ENCODE measurements at places on chromosomes 2 and 18.

DNA sequence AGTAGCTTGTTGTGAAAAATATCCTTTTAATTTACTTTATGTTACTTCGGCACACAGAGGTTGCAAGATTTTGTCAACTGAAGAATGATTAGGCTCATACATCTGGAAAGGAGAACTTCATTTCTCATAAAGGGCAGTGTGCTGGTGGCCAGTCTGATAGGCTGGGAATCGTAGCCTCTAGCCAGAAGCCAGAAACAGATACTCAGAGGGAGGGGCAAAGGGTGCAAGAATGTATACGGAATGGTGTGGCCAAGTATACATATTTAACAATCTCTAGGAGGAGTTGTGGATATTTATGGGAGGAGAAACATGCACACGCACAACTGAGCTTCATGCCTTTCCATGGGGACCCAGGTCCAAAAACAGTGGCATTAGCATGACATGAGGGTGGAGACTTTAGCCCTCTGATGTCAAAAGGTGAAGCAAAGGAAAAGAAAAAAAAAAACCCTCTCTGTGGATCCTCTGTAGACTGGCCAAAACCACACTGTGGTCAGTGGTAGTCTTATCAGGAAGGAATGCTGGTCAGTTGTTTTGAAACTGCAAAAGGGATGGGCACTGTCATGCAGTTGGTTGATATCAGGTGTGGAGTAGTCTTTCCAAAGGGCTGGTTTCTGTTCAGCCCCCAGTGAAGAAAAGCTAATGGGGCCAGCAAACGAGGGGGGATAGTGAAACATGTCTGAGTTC, 34.9 kb upstream of the APCDD1 start:
- DNase-seq: peak; percentile 25

GRCh38 chr2:188114014-188114413, 177.7 kb upstream of the GULP1 start:
- DNase-seq: no peak

- no peak for DNase-seq
These were observed 36.0 kb upstream of the TTC27 start for GRCh38 chr2:32591669-32592463.

DNA sequence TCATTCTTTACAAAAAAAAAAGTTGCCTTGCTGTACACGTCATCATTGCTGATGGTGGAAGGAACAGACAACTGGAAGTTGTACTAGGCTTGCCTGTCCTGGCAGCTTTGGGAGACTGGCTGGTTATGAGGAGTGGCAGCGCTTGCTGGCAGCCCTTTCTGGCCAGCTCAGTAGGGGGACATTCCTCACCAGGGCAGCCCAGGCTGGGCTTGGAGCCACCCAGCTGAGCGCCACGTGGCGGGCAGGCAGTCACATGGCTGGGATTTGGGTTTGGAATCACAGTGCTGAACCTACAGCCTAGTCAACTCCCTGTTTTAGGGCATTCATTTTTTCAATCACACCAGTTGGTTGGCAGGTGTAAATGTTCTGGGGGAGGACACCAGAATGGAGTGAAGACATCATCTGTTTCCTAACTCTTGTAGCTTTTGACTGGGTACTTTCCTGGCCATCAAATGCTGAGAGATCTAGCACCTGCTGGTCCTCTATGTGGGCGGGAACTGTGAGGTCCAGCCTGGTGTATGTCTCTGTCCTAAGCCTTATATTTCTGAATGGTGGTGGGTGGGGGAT, 139.3 kb downstream of the SETBP1 start:
- no peak for DNase-seq

DNA sequence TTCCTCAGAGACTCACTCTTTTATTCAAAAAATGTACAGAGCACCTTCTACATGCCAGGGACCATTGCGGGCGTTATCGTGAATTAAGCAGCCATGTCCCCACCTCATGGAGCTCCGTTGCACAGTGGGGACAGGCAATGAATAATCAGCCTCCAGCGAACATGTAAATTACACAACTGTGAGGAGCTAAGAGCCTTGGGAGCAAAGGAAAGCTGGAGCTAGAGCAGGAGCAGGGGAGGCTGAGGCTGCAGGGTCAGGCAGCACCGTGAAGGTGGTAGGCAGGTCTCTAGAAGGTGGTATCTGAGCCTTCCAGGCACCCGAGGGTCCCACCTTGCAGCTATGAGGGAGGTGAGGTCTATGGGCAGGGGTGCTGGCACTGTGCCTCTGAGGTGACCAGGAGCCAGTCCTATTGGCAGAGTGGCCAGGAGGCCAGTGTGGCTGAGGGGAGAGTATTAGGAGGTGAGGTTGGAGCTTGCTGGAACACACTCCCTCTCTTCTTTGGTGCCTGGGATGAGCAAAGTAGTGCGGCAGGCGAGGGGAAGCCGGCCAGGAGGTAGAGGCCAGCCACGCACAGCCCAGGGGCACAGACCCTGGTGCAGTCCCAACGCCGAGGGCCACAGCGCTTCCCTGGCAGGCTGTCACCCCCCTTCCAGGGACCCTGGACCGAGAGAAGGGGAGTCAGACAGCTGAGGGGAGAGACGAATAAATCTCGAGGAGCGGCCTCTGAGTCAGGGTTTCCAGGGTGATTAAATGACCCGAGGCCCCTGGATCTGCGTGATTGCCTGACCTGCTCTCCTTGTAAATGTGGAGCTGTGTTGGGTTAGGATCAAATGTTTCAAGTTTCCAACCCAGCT, 167.3 kb downstream of the SEPTIN10 start:
- no peak for DNase-seq

GRCh38 chr2:195212586-195212985, 444.4 kb upstream of the SLC39A10 start:
- no peak for DNase-seq

DNA sequence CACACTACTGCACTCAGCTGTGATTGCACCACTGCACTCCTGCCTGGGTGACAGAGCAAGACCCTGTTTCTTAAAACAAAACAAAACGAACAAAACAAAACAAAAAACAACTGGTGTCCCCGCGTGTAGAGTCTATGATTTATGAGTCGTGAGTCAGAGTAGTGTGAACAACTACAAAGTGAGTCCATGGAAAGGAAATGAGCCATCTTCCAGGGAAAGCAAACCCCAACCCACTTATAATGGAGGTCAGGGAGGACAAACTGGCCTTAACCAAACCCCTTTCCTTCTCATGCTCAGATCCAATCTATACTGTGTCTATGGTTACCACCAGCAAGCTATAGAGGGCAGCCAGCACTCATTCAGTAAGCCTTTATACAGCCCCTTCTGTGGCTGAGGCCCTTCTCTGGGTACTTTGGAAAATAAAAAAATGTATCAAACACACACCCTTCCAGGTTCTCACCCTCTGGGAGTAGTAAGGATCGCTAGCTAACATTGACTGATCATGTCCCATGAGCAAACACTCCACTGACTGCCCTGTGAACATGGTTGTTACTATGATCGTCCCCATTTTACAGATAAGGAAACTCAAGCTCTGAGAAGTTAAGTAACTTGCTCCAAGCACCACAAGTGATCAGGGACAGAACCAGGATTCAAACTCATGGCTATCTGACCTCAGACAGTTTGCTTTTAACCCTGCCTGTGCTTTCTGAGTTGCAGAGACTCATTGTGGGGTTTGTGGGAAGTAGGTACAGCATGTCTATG, 24.7 kb upstream of the COLEC12 start:
- peak; percentile 14 for DNase-seq

- no peak for DNase-seq
These were observed 4.0 kb downstream of the IMP4 start for GRCh38 chr2:130346741-130347066.

GRCh38 chr2:128686497-128686859, 367.8 kb upstream of the HS6ST1 start:
- no peak for DNase-seq

DNA sequence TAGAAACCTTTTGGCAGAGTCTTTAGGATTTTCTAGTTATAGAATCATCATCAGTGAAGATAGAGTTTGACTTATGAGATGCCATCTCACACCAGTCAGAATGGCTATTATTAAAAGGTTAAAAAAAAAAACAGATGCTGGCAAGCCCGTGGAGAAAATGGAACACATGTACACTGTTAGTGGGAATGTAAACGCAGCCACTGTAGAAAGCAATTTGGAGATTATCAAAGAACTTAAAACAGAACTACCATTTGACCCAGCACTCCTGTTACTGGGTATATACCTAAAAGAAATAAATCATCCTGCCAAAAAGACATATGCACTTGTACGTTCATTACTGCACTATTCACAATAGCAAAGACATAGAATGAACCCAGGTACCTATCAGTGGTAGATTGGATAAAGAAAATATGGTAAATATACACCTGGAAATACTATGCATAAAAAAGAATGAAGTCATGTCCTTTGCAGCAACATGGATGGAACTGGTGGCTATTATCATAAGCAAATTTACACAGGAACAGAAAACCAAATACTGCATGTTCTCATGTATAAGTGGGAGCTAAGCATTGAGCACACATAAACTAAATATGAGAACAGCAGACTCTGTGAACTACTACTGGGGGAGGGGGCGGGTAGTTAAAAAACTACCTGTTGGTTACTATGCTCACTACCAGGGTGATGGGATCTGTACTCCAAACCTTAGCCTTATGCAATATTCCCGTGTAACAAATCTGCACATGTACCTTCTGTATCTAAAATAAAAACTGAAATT, 279.0 kb downstream of the KIAA1328 start:
- no peak for DNase-seq

Measured in LoVo (cell line).